ENCODE measurements at places on chromosomes 1 and 21.

GRCh38 chr21:25426580-25426979, 180.7 kb downstream of the MRPL39 start:
- DNase-seq, result no peak

GRCh38 chr1:164969253-164969652, 387.3 kb downstream of the LMX1A start:
- DNase-seq, result no peak

GRCh38 chr21:22456241-22456640, 1458.0 kb downstream of the NCAM2 start:
- DNase-seq, result no peak

DNA sequence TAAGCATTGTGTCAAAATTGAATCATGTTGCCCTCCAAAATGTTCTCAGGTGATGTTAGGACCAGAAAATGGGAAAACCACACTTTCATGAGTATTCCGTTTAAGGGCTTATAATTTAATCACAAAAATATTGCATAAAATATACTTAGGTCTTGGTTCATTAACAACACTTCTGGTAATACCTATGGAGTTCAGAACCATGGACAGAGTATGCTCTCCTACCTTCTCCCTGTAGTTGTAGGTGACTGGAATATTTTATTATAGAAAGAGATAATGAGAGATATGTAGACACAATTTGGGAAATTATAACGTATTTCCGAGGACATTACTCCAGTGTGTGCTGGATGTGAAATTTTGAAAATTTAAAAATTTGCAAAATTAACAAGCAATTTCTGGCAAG, 232.5 kb downstream of the NCAM2 start:
- no peak for DNase-seq

- no peak for DNase-seq
These were observed 45.2 kb downstream of the CHD5 start for GRCh38 chr1:6134741-6135510.

DNA sequence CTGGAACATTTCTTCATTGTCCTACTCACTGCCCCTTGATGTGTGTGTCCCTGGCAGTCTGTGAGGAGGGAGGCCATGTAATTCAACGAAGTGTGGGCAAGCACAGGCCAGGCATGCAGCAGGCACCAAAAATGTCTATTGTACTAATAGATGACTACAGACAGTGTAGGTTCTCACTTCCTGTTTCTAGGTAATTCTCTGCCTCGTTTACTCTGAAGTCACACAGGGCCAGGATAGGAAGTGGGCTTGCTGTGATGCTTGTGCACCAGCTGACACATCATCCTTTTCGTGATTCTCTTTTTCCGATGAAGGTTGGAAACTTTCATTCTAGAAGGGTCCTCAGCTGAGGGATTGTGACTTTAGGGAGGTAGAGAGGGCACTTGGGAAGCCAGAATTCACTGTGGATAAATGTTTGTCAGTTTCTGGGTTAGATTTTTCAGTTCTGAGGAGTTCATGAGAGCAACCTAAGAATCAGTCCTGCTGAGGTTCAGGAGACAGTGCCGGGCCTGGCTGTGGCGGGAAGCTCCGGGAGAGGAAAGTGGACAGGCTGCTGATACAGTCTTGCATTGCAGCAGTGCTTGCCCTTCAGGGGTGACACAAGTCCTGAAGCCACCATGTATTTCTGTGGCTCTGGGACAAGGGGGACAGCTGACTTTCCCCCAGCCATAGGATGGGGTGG, 4.3 kb upstream of the CSF1 start:
- DNase-seq, result peak; percentile 55

- DNase-seq, result peak; percentile 40
These were observed 2.2 kb downstream of the JUN start for GRCh38 chr1:58781541-58782177.

DNA sequence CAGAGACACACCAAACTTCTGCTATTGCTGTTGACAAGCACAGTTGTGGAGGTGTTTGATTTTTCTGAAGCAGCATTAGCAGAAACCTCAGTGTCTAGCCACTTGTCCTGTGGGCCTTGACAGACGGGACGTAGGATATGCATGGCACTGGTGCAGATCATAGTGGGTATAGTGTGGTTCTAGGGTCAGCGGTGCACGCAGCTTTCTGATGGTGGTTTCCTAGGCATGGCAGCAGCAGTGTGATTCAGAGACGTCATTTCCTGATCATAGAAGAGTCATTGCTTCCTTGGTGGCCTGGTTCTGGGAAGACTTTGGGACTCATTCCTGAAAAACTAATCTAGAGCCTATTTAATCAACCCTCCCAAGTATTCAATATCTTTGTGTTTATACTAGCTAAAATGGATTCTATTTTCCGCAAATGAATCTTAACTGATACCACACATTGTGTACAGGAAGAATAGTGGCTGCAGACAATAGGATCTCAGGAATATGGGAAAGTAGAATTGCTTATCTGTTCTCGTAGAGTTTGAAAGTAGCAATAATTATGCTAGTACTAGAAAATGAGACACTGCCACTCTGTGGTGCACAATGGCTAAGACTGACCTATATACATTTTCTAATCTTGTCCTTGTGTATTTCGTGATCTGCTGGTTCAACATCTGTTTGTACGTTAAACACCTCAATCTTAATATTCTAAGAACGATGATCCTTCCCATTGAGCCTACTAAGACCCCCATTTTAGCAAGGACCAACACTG, 2.8 kb upstream of the USP1 start:
- DNase-seq, result no peak

GRCh38 chr1:91537281-91537986, 36.8 kb downstream of the CDC7 start:
- DNase-seq, result no peak

DNA sequence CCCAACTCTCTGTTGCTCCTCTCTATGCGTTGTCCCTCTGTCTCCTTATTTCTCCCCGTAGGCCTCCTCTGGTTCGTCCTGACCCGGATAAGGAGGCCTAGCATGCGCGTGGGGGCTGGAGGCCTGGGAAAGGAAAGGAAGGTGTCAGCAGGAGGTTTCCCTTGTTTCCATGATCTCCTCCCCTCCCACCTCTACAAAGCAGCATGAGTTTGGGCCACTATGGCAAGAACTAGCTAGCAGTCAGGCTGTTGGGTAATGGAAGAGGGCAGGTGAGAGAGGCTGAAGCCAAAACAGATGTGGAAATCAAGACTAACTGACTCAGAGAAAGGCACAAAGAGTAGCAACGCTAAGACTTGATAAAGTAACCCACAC, 687 bp upstream of the SEMA6C start:
- no peak for DNase-seq

DNA sequence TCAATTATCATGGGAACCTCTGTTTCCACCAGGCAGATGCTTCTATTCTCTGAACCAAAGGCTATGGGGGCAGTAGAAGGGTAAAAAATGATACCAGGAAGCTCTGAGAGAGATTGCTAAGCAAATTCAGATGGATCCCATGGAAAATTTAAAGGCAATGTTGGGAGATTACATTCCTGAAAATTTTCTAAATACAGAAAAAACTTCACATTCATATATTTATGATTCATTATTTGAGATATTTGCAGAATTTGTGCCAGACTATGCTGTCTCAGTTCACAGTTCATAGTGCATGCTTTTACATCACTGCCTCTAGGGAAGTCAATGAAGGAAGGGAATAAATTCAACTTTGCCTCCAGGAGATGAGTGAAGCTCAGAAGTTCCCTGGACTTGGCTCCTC, 57.5 kb downstream of the KCNT2 start:
- DNase-seq, result no peak

- no peak for DNase-seq
These were observed at the start of gene PADI3 for GRCh38 chr1:17248781-17249180. Gene PADI3, plus strand, starts transcription at chr1:17249098. Its CDS starts 40 bp downstream, at chr1:17249138.

DNA sequence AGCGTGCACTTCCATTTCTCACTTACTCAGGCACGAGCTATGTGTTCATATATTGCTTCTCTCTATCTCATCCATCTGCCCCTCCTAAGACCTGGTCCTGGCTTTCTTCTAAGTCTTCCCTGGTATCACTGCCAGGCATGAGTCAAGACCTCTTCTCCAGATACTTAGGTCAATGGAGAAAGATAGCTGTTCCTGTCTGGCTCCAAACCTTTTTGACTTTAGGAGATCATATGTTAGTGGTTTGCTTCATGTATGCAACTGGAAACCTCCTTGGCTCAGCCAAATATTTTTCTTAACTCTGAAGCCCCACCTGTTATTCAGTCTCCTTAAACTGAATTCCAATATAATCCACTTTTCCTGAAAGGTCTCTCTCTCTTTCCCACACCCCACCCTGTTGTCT, 211.6 kb upstream of the PTBP2 start:
- no peak for DNase-seq

DNA sequence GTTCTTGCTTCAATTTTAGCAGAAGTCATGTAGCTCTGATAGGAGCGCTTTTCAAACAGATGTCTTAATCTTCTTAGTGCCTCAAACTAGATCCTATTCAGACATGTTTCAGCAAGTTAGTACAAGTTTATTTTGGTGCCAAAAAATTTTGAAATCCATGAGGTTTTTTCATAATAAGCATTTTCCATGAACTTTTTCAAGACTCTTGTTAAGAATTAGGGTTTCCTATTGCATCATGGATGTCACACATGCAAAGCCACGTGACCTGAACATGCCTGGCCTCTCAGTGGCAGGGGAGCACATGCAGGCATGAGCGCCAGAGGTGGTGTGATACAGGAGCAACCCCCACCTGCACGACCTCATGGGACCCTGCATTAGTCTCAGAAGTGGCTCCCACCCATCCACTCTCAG, 67.6 kb downstream of the POFUT2 start:
- no peak for DNase-seq

- DNase-seq, result peak; percentile 13
These were observed 18.2 kb upstream of the RNF223 start for GRCh38 chr1:1092149-1092855.

GRCh38 chr1:172390683-172391551, 29.6 kb upstream of the C1orf105 start:
- no peak for DNase-seq

DNA sequence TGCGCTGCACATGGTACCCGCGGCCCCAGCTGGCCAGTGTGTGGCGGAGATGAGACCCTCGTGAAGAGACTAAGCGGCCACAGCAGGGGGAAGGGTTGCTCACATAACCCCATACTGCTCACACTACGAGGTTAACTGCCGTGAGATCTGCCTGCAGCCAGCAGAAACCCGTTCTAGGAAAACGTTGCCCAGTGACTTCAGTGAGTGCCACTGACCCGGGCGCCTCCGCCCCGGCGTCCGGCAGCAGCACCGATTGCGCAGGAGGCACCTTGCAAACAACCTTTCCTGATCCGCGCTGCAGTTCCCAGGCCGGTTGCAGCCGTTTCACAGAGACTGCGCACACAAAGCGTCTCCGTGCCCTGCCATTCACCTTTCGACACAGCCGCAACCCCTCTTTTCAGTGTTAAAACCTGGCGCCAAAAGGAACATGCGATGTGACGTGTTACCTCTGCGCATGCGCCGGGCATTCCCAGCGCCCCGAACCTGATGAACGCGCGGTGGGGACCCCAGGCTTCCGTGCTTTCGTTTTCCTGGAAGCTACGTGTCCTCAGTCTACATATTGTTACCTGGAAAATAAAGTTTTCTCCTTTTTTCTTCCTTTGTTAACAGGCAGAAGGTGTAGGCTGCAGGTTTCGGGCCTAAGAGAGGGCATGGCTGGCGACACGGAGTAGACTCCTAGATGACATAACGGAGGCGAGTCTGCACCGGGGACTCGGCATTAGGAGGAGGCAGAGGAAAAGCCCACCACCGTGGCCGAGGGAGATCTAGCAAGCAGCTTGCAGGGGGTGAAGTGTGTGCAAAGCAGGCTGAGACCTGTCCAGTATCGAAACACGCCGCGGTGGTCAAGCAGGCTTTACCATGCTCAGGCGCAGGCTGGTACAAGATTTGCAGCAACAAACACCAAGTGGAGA, 8.9 kb downstream of the VPS26C start:
- DNase-seq, result peak; percentile 74

DNA sequence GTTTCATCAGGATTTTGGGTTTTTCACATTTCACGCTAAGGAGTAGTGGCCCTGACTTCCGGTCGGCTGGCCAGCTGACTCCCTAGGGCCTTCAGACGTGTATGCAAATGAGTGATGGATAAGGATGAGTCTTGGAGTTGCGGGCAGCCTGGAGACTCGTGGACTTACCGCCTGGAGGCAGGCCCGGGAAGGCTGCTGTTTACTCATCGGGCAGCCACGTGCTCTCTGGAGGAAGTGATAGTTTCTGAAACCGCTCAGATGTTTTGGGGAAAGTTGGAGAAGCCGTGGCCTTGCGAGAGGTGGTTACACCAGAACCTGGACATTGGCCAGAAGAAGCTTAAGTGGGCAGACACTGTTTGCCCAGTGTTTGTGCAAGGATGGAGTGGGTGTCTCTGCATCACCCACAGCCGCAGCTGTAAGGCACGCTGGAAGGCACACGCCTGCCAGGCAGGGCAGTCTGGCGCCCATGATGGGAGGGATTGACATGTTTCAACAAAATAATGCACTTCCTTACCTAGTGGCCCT, 23.1 kb upstream of the TNFRSF1B start:
- no peak for DNase-seq

DNA sequence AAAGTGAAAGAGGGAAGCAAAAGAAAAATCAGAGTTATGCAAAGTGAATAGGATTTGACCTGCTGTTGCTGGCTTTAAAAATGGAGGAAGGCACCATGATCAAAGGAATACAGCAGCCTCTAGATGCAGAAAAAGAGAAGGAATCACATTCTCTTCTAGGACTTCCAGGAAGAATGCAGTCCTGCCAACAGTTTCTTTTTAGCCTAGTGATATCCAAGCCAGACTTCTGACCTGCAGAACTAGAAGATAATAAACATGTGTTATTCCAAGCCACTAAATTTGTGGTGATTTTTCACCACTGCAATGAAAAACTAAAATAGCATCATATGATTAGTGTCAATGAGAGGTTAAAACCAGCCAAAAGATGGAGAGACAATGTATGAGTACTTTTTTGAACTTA, 101.9 kb upstream of the ADAMTS5 start:
- no peak for DNase-seq

DNA sequence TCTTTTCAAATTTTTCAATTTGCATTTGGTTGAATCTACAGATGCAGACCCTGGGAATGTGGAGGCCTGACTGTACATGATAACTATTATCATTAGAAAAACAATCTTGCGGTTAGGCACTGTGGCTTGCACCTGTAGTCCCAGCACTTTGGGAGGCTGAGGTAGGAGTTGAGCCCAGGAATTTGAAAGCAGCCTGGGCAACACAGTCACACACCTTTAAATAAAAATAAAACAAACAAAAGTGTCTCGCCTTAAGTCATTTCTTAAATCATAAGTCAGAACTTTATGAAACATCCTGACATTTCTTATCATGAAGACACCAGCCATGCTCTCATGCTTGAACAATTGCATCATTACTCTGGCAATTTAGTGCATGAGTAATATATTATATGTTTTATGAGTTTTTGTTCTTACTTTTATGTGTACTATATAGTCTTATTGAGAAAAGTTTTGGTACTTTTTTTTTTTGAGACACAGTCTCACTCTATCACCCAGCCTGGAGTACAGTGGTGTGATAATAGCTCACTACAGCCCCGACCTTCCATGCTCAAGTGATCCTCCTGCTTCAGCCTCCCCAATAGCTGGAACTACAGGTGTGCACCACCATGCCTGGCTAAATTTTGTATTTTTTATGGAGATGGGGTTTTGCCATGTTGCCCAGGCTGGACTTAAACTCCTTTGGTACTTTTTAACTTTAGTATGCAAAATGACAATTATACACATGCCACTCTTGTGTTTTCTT, 7.8 kb downstream of the TBX19 start:
- DNase-seq, result no peak

GRCh38 chr1:14590411-14591180, 7.9 kb upstream of the KAZN start:
- no peak for DNase-seq

GRCh38 chr21:32764186-32764585, 7.4 kb downstream of the PAXBP1 start:
- no peak for DNase-seq

- DNase-seq, result no peak
These were observed 18.4 kb downstream of the PIGK start for GRCh38 chr1:77200806-77201205.
